Left colon (tissue), 2 donors: ENCODE measurements at places on chromosomes 3 and 15.

DNA sequence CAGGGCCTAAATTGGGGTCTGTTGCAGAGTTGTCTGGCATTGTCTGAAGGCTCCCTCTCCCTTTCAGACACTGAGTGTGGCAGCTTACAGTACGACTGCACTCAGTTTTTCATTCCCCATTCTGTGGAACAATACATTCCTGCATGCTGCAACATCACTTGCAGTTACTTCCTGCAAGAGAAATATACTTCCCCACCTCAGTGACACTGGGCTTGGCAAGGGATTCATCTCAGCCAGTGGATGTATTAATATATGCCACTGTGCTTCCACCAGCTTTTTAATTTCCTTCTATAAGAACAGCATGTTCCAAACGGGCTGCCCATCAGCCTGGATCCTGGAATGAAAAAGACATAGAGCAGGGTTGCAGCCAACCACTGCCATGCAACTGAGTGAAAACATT, 23.1 kb downstream of the B3GALNT1 start:
- DNase-seq, result no peak

- DNase-seq, result no peak
Measured at GRCh38 chr3:27826448-27826847, 104.3 kb upstream of the EOMES start.

- no peak for DNase-seq
Measured at GRCh38 chr3:160049988-160050387, 61.4 kb downstream of the IL12A start.

DNA sequence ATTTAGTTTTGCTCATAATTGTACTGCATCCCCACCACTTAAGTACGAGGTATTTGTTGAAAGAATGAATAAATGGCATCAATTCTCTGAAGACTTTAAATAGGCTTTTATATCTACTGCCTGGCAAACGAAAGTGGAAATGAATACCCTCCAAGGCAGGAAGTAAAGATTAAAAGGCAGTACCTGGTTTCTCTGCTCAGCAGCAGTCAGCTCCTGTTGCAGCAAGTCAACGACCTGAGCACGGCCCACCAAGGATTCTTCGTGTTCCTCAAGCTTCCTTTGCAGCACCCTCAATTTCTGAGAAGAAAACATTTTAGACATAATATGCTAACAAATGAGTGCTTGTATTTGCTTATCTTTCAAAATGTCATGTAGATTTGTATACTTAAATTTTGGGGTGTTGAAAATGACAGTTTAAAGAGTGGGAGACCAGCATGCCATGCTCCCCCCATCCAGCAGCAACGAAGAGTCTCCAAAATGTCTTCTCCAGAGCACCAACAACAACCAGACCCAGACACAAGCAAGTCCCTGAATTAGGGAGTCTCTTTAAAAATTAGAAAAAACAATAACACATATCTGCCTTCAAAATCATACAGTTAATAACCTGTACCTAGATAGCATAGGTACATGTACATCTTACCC, 31.2 kb downstream of the GOLGB1 start:
- DNase-seq, result no peak

- no peak for DNase-seq
Measured at GRCh38 chr3:72035606-72036005, 250.7 kb upstream of the PROK2 start.

DNA sequence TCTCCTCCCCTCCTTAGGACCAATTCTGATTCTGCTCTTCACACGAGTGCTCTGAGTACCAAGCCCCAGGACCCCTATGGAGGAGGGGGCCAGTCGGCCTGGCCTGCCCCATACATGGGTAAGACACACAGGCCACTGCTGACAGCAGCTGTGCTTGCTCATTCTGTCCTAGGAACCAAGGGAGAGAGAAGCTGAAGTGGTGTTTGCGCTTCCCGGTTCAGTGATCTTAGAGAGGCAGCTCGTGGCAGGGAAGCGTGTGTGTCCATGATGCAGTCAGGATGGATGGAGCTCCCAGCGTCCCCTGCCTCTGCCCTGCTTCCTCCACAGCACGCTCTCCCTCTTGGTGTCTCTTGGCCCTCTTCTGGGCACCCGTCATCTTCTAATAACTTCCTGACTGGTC, 77.6 kb downstream of the CRTC3 start:
- DNase-seq, result no peak

DNA sequence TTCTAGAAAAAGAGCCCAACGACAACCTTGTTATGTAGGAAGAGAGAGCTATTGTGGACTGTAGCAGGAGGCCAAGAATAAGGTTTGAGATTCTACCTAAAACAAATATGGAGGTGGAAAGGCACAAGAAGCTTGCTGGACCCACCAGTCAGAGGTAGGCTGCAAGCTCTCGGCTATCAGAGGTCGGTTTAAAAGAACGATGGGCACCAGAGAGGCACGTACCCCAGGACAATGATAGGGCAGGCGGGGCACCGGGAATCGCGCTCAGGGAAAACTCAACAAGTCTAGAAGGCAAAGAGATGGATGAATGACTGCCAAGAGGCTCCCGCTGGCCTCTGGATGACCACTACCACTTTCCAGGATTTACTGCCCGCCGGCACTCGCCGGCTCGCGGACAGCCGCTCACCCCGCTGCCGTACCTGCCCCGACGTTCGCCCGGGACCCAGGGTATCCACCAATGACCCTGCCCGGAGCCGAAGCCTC, 1.1 kb downstream of the HDGFL3 start:
- DNase-seq, result no peak

DNA sequence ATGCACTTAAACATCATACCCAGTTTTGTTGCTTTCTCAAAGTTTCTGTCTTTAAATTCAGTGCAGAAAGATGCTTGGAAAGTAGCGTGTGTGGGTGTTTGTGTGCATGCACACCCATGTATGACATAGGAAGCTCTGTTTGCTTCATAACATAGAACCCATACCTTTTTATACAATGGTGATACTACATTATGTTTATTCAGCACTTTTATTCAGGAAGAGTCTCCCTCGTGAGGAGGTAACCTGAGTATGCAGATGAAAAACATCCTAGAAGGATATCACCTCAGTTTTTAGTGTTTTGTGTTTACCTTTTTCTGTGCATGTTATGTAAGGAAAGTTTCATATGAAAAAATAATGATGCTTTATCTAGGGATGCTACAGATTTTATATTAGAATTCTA, 111.2 kb downstream of the SST start:
- DNase-seq, result no peak

DNA sequence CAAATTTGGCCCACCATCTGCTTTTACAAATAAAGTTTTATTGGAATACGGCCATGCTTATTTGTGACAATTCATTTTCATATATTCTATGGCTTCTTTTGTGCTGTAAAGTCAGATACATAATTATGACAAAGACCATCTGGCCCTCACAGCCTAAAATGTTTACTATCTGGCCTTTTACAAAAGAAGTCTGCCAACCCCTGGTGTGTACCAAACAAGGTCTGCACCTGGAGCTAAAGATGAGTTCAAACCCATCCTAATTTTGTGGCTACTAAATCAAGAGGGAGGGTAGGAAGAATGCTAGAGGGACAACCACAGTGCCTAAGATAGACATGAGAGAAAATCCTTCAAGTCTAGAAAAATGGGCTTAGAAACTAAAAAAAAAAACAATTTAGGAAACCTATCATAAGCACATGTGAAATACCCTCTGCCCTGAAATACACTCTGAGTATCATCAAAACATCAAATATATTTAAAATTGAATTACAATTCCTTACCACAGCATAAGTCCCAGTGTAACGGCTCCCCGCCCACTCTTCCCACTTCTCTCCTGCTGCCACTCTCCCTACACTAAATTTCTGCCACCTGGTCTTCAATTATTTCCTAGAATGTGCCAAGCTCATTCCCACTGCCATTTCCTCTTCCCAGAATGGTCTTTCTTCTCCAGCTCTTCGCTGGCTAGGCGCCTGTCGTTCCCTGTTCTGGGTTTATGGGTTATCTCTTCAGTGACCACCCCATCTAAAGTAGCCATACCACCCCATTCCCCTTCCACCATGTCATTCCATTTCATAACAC, 950.7 kb upstream of the CFAP20DC start:
- DNase-seq, result no peak

GRCh38 chr3:167691366-167691765, 37.6 kb upstream of the WDR49 start:
- DNase-seq, result no peak

- DNase-seq, result no peak
Measured at GRCh38 chr3:156602424-156602823, 47.5 kb upstream of the SSR3 start.

GRCh38 chr15:69612112-69612511, 159.5 kb downstream of the RPLP1 start:
- DNase-seq, result no peak

DNA sequence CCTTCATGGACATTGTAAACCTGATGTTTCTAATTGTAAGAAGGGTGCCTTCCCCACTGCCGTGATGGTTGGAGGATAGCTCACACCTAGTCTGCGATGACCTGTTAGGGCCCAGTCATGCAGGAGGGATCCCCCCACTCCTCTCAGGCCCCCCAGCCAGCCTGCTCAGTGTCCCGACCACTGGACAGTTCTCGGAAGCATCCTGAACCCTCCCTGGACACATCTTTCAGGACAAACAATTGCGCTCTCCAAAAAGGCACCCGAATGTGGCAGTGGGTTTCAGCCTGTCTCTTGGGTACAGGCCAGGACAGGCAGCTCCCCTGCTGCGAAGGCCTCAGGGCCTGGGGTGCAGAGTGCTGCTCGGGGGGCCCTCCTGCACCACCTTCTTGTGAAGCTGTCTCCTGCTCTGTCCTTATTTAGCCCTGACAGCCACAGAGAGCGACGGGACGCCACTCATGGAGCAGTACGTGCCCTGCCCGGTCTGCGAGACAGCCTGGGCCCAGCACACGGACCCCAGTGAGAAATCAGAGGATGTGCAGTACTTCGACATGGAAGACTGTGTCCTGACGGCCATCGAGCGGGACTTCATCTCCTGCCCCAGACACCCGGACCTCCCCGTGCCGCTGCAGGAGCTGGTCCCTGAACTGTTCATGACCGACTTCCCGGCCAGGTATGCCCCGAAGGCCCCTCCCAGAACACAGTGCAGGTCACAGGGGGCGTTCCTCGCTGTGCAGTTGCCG, 132.3 kb downstream of the LRRK1 start:
- DNase-seq, result no peak

DNA sequence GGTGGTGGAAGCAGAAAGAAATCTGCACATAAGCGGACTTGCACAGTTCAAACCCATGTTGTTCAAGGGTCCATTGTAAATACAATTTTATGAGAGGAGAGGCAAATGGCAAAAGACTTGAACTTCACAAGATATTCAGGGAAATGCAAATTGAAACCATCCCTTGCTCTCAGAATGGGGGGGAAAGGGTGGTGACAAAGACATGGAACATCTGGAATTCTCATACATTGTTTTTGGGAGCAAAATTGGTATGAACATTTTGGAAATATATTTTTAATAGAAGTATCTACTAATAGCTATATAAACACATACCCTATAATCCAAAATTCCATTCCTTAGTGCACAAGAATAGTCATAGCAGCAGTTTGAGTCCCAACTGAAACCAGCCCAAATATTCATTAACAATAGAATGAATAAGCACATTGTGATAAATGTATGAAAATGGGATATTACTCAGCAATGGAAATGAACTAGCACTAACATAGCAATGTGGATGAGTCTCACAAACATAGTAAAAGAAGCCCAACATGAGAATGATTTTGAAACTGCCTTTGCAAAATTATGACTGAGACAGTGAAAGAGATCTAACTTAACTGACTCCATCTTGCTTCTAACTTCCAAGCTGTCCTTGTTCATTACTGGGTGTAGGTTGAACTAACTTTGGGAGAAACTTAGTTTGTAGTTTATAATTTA, 77.2 kb downstream of the CD200R1L start:
- no peak for DNase-seq

DNA sequence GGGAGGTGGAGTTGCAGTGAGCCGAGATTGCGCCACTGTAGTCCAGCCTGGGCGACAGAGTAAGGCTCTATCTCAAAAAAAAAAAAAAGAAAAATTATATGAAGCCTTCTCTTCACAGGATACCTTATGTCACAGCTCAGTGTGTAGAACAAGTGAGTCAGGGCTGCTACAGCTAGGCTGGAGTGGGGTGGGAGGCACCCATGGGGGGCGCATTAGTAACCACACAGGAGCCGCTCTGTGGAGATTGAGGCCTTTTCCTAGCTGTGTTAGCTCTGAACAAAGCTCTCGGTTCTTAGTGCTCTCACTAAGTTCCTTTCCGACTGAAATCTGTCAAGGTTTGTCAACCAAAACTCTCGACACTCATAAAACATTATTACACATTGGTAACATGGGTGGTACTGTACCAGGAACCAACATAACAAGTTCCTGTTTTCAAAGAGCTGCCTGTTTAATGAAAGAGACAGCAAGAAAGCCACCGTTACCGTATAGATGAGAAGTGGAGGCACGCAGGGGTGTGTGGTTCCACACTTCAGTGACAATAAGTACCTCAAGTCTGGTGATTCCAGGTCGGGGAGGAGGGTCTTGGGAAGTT, 4.5 kb downstream of the LRRC31 start:
- peak; percentile 24 for DNase-seq

DNA sequence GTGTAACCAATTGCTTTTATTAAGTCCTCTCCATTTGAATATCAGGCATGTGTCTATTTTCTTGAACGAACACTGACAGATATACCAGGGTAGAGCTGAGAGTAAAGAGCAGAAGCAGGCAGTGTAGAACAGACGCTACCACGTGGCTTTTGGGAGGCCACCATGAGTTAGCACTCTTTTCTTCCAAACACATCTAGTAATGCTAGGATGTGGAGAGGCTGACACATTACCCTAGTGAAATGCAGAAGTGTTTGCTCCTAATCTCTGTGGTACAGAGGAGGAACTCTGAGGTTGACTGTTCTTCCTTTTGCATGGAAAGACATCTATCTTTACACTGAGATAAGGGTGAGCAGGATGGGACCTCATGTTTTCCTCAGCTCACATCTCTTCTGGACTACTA, 216.3 kb downstream of the SATB1 start:
- DNase-seq, result no peak

DNA sequence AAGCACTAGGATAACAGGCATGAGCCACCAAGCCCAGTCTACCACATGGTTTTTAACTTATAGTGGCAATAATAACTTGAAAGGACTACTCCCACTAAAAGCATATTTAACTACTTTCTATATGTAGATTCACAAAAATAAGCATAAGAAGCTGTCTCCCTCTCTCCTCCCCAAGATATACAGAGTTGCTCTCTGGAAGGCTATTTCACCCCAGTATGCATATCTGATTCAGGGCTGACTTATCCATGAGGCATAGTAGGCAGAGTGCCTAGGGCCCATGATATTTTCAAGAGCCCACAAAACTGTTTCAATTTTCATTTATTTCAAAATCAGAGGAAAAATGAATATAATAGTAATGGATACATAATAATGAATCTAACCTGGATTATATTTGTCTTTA, 20.5 kb downstream of the ATP8B4 start:
- DNase-seq, result no peak

GRCh38 chr3:76827701-76828226, 212.1 kb upstream of the ROBO2 start:
- no peak for DNase-seq

- DNase-seq, result no peak
Measured at GRCh38 chr3:136055491-136055890, 90.0 kb downstream of the PPP2R3A start.

- DNase-seq, result no peak
Measured at GRCh38 chr3:113897373-113897777, 50.4 kb upstream of the ZDHHC23 start.

- DNase-seq, result no peak
Measured at GRCh38 chr3:82002491-82002890, 241.0 kb upstream of the GBE1 start.

GRCh38 chr3:60752809-60753208, 498.4 kb downstream of the FHIT start:
- DNase-seq, result no peak
